ENCODE measurements at places on chromosomes 6 and 20.
A peak's percentile ranks its signal among the peaks of the same experiment; 100 is the strongest.

DNA sequence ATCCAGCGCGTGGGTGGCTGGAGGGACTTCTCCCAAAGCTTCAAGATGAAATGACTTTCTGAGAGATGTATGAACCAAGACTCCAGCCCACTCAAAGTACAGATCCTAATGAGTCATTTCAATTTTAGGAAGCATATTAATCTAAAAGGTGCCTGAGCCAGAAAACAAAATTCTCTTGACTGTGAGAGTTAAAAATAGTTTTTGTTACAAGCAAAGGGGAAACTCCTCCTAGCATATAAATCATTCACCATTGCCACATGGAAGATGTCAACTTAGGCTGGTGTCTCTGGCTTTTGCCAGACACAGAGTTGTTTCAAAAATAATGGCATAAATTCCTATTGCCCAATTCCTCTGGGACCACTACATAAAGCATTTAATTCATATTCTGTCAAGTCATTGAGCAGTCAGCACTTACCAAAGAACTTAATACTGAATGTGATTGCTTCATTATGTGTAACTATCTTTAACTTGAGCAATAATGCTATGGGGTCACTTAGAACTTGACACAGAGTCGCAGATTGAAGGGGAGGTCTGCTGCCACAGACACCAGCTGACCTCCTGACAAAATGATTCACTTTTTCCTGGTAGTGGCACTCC lies 280.6 kb downstream of the SLC35F1 start:
- no peak for DNase-seq

DNA sequence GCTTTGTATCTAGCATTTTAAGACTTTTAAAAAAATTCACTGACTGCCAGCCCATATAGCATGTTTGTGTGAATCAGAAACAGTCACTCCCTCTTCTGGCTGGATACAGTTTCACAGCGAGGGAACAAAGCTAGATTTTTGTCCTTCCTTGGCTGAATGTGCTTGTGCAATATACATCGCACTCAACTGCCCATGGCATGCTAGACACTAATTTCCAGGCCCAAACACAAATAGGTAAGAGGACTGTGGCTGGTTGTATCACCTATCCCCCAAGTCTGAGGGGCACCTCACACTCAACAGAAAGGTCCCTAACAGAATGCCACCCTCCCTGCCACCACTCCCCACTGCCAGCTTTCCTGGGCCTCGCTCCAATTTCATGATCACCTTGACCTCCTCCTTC lies 16.2 kb upstream of the BLCAP start:
- no peak for DNase-seq

DNA sequence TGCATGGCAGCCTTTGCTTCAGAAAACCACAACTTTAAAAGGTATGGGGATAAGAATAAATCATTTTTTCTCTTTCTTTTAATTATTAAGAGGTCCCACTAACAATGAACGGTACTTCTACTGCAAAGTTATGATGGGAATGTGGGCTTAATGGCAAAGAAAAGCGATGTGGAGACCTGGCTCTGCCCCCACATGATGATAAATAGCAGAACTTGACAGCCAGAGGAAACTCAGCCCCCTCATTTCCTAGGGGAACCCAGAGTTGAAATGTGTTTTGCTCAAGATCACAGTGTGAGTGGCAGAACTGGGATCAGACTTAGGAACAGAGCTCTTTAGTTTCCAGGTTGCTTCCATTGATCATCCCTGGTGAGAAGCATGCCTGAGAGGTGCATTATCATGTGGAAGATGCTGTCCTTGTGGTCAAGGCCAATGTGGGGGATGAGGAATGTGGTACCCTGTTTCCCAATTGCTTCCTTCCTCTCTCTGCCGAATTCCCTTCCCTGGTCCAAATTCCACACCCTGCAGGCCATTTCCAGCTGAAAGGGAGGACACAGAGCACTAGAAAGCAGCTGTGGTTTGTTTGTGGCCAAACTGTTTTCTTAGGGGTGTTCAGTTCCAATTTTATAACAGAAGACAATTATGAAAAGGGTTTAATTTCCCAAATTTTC lies 66.0 kb downstream of the BACH2 start:
- DNase-seq = no peak

- no peak for DNase-seq
Observed at GRCh38 chr6:98644063-98644462, 190.3 kb upstream of the POU3F2 start.

- DNase-seq = no peak
Observed at GRCh38 chr20:9161311-9161710, 92.4 kb downstream of the PLCB4 start.

DNA sequence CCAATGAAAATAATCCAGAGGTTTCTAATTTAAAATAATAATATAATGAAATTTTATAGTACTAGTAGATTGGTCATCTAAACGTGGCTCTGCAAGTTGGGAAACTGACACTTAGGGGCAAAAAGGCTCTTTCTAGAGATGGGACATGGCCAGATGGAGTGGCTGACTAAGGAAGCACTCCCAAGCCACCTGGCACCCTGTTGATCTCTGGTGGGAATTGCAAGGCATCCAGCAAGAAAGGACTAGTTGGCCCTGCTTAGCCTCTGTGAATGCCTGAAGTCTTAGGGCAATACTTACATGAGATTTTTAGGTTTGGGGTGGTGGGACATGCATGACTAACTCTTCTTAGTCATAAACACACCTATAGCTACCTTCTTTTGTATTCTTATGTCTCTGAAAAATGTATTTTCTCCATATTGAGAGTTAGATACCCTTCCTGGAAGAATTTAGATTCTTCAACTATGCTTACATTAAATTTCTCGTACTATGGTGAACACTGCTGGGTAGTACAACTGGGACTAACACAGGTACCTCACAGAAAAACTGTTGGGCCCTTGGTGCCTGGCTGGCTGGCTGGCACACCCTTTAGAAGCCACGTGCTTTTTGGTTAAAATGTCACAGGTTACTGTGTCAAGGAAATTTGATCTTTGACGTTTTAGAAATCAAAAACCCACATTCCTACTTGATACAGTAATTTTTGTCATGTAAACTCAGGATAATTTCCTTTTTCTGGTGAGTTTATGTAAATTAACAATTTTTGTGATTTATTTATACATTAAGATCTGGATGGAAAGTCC lies 25.0 kb upstream of the SH3BGRL2 start:
- no peak for DNase-seq

- DNase-seq = peak; percentile 43
Observed at GRCh38 chr6:39347906-39348585, 25.5 kb upstream of the KCNK16 start.

GRCh38 chr6:133160536-133160935 lies 80.6 kb upstream of the EYA4 start:
- no peak for DNase-seq

- no peak for DNase-seq
Observed at GRCh38 chr6:41277605-41278004, 8.9 kb downstream of the TREM1 start.

DNA sequence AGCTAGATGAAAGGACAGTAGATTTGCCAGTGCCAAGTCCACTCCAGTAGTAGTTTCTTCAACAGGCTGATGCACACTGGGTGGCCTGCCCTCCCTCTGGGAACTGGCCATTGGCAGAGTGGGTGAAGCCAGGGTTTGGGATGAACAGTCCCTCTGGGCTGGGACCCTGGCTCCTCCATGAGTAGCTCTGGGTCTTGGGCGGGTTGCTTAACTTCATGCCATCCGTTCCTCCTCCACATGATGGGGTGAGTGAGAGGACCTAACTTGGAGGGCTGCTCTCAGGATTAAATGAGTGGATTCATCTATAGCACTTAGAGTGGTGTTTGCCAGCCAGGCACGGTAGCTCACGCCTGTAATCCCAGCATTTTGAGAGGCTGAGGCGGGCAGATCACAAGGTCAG lies 47.2 kb downstream of the PLAGL2 start:
- no peak for DNase-seq

- no peak for DNase-seq
Observed at GRCh38 chr6:156910938-156911337, 133.8 kb downstream of the ARID1B start.

DNA sequence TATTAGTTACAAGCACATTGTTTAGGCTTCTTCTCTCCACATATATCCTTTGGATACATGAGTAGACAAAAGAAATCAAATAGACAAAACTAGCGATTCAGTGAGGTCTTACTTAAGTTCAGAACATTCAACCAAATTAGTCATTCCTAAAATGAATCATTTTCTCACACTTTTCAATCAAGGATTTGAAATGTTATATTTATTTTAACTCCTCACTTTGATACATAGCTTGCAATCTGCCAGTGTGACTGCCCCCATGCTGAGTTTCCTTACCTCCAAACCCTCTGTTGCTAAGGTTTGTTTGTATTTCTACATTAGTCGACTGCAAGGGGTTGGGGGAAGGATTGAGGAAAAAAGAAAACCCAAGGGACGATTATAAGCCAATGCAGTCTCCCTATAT lies 3.5 kb upstream of the MOXD1 start:
- no peak for DNase-seq

- no peak for DNase-seq
Observed at GRCh38 chr20:54648421-54649142, 173.2 kb downstream of the DOK5 start.

DNA sequence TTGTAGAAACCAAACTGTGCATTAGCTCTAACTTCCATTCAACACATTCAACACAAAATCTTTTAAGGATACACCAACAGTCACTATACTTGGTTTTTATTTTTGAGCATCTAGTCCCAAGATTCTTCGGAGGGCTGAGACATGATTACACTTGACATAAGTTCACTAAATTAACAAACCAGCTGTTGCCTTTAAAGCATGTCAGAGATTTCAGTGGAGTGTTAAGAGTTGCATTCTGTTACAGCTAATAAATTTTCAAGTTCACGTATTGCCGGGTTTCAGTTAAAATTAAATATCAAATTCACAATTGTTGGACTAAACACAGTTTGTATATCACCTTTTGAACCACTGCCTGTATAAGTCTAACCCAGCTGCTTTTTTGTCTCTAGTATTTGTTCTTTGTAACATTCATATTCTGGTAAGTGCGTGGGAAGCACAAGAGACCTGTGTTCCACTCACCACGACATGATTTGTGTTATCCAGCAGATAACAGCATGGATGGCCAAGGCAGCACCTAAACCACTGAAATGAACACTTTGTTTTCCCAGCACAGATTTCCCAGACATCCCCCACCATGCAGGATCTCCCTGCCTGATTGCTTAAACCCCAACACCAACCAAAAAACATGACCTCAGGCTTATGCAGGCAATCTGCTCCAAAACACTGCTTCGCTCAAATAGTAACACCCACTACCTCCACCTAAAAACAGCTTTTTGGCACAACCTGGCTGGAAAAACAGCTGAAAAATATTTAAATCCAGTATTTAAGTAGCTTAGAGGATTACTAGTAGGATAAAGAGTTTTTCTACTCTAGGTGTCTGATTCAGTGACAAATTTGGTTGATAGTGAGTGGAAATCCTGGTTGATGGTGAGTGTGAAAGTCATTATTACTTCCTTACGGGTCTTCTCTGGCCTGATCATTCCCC lies 286.5 kb upstream of the NT5E start:
- no peak for DNase-seq

DNA sequence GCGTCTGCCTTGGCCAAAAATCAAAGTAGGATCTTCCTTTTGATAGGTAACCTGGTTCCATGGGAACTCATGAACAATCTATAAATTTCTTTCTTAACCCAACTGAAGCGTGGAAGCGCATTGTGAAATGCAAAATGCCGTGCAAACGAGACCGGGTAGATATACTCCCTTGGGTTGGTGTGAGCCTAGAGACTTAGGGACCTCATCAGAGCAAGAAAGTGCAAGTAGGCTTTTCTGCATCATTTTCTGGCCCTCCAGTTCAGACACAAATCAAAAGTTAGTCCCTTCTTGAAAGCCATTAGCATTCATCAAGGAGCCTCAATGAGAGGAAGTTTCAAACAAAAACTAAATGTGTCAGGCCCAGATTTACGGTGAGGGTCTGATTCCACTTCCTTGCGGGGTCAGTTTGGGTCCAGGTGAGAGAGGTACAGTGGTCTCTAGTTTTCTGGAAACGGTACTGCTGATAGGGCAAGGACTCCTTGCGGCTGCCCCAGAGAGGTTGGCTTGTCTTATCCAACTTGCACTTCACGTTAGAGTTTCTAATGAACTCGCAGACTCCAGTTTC lies 5.3 kb upstream of the ZNF184 start:
- DNase-seq = no peak

DNA sequence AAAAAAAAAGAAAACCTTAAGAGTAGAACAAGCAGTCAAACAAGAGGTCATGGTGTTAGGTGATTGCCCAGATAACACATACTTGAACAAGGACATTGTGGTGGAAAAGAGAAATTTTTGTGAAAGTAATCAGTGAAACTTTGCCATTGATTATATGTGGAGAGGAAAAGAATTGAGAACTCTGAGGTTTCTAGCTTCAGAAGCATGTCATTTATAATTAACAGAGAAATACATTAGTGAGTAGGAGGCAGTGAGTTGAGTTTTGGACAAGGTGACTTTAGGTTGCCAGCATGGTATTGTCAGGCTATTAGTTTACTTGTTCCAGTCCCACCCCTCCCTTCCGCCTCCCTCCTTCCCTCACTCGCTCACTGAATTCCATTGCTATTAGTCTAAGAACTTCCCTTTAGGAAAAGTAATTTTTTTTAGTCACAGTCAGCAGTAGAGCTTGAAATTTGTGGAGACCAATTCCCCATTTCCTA lies 17.2 kb downstream of the TAB2 start:
- DNase-seq = no peak

GRCh38 chr6:45350186-45350710 lies 22.1 kb downstream of the RUNX2 start:
- peak; percentile 61 for DNase-seq

GRCh38 chr6:120826253-120826652 lies 508.0 kb downstream of the TBC1D32 start:
- no peak for DNase-seq

GRCh38 chr20:43974695-43975094 lies 60.0 kb downstream of the TOX2 start:
- DNase-seq = no peak

GRCh38 chr6:11350294-11350693 lies 117.8 kb upstream of the NEDD9 start:
- DNase-seq = no peak

- DNase-seq = no peak
Observed at GRCh38 chr6:11702089-11702488, 76.5 kb downstream of the ADTRP start.

DNA sequence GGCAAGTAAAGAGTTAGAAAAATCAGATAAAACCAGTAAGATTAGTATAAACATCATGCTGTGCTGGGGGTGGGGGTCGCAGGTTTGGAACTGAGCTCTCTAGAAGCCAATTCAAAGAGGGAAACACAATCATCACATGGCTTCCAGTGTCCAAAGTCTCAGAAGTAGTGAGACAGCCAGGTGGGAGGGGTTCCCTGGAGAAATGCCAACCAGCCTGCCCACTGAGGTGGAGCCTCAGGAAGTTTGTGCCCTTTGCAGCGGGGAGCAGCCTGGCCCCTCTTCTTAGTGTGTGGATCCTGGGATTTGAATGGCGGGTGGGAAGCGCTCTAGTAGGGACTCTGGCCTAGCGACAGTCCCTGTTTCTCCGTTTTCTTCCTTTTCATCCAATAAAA lies 21.4 kb downstream of the C6orf15 start:
- no peak for DNase-seq

GRCh38 chr6:5006222-5006621 lies 2.4 kb upstream of the RPP40 start:
- no peak for DNase-seq

- no peak for DNase-seq
Observed at GRCh38 chr6:56144538-56145324, 102.6 kb downstream of the COL21A1 start.

GRCh38 chr6:101398716-101399615 lies 5.5 kb downstream of the GRIK2 start:
- DNase-seq = no peak

Measured in NCI-H1930 (cell line).